ENCODE measurements at places on chromosomes 13 and 19.
A peak's percentile ranks its signal among the peaks of the same experiment; 100 is the strongest.

- DNase-seq, result no peak
These were observed 49.9 kb downstream of the UGGT2 start for GRCh38 chr13:96003304-96003703.

DNA sequence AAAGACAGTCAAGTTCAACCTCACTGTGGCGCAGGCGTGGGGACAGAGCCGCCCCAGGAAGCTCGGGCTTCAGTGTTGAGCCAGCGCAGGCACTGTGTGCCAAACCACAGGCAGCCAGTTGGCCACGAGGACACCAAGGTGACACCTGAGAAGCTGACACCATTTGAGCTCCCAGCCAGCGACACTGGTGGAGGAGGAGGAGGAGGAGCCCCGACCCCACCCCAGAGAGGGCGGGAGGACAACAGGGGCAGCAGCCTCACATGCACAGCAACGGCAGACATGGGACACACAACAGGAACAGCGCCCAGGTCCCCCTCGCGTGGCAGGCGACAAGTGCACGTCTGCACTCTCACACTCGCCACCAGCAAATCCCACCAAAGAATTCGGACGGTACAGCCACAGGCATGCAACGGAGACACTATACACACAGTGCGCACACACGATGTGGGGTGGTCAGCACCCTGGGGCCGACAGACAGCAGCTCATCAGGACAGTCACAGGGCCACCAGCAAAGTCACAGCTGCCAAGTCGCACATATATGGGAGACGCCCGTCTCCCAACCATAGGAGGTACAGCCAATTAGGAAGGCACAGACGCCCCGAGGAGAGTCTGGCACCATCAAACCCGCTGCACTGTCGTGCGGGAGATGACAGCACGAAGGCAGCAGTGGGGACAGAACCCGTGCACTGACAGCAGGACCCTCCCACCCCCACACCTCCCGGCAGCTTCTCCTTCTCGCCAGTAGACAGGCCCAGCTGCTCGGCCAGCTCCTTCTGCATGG is 3.4 kb downstream of the EIF3G start:
- no peak for DNase-seq

GRCh38 chr19:645912-646778 is 6.5 kb downstream of the FGF22 start:
- no peak for DNase-seq

DNA sequence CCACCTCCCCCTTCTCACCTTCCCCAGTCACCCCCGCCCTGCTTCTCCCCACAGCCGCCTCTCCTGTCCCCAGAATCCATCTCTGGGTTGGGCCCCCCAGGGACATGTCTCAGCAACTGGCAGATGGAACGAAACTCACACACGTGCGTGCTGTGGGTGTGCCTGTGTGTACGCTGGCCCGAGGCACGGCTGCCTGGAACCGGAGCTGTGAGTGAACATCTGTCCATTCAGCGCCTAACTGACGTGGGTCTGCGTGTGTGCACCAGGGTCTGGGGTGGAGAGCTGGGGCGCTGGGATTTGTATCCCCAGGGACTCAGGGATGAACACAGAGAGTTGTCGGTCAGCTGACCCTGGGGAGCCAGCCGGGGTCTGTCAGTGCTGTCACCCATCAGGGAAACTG is 752 bp upstream of the HAS1 start:
- DNase-seq, result no peak

DNA sequence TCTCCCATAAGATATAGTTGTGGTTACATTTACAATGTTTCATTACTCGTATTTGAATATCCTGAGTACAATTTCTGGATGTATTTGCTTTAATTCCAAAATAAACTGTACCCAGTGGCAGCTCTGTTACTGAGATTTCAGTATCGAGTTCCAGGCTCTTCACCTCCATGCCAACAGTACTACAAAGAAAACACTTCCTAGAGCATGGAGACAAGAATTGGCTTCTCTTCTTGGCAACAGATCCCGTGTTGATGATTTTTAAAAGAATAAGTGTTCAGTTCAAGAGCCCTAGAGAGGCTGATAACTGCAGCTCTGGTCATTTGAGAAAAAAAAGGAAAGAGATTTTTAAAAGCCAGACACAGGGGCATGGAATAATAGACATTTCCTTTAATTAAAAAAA is 302.8 kb downstream of the EFNB2 start:
- no peak for DNase-seq

DNA sequence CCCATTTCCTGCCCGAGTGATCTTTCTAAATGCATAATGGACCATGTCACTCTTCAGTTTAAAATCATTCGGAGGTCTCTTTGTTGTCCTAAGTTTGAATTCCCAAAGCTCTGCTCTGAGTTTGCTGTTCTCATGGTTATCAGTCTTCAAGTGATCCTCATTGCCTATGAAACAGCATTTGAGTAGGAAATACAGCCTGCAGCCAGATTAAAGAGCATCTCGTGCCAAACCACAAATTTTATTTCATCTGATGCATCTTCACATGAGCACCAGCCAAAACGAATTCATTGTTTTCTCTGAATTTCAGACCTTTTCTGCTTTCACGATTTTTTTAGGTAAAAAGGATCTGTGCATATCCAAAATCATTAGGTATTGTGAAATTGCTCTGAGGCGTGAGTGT is 299.6 kb downstream of the TDRD3 start:
- no peak for DNase-seq

GRCh38 chr13:26678330-26678729 is 82.3 kb downstream of the GPR12 start:
- DNase-seq, result no peak

GRCh38 chr19:32543115-32543900 is 37.7 kb upstream of the PDCD5 start:
- no peak for DNase-seq

DNA sequence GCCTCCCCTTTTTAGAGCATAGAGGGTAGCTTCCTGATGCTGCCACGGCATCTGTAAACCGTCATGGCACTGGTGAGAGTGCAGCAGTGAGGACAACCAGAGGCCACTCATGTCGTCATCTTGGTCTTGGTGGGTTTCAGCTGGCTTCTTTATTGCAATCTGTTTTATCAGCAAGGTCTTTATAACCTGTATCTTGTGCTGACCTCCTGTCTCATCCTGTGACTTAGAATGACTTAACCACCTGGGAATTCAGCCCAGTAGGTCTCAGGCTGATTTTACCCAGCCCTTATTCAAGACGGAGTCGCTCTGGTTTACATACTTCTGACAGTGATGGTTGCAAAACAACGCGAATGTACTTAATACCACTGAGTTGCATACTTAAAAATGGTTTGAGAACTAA is 14.4 kb upstream of the FBN3 start:
- no peak for DNase-seq

GRCh38 chr13:44932850-44933251 is 56.4 kb downstream of the NUFIP1 start:
- peak; percentile 37 for DNase-seq

- no peak for DNase-seq
These were observed 21.1 kb downstream of the PRR36 start for GRCh38 chr19:7852851-7853769.

DNA sequence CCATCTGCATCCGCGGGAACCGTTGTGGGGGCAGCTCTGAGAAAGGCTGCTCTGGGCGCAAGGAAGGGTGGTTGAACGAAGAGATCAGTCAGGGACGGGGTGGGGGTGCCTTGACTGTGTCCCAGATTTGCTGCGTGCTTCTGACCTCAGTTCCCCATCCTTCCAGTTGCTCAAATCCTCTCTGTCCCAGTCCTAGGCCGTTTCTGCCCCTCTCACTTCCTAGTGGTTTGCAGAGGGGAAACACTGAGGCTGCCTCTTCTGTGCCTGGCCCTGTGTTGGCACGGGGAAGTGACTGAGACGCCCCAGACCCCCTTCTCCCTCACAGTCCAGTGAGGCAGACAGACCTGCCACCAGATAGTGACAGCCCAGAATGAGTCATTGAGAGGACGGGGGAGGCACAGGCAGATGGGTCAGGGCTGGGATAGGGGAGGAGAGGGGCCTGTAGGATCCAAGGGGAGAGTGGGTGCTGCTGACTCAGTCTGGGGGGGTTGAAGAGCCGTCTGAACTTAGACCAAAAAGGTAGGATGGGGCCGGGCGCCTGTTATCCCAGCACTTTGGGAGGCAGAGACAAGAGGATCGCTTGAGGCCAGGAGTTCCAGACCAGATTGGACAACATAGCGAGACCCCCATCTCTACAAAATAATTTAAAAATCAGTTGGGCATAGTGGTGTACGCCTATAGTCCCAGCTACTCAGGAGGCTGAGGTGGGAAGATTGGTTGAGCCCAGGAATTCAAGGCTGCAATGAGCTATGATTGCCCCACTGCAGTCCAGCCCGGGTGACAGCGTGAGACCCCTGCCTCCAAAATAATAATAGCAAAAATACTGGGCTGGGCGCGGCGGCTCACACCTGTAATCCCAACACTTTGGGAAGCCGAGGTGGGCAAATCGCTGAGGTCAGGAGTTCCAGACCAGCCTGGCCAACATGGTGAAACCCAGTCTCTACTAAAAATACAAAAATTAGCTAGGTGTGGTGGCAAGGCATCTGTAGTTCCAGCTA is 26.5 kb downstream of the NUMBL start:
- DNase-seq, result no peak

GRCh38 chr13:100848304-100848703 is 173.7 kb upstream of the TMTC4 start:
- no peak for DNase-seq

DNA sequence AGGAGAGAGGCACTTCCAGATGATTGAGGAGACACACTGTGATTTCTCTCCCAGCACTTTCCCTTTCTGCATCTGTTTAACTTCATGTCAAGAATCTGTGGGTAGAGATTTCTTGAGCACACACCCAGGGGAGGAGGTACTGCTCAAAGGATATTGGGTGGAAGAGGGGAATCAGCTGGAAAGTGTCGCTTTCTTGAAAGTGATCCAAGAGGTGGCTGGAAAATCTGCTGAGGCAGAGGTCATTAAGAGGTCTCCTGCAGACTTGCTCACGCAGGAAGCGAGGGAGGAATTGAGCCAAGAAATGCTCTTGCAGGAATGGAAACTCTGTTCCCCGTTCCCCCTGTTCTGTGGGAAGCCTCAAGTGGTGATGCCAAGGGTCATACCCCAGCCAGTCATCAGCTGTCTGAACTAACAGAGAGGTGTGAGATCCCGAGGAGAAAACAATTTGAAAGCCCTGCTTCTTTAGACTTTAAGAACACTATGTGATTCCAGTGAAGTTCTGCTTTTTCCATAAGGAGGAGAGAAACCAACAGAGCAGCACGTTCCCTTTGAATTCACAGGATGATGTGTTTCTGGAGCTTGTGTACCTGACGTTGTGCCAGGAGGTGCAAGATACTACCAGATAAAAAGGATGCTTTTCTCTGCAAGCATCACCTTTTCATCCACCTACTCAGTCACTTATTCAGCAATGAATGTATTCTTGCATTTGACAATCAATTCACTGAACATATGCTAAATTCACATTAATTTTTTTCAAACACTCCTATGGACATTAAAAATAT is 163.4 kb upstream of the GPR12 start:
- no peak for DNase-seq

GRCh38 chr19:13401388-13401787 is 104.9 kb downstream of the CACNA1A start:
- no peak for DNase-seq

- no peak for DNase-seq
These were observed 26.7 kb downstream of the ZNF728 start for GRCh38 chr19:22976248-22976647.

DNA sequence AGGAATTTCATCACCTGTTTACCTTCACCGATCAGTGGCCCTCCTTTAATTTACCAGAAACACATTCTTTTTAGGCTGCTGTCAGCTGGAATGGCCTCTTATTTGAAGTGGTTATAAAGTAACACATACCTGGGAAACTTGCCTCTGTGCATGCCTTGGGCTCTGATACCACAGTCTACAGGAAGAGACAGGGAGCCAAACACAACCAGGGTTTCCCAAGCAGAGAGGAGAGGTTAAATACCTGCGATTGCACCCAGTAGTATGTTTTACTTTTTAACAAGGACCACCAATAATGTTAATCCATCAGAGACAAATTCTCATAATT is 444.0 kb upstream of the SGCG start:
- DNase-seq, result no peak

- no peak for DNase-seq
These were observed 35.2 kb downstream of the C13orf46 start for GRCh38 chr13:113938716-113939115.

DNA sequence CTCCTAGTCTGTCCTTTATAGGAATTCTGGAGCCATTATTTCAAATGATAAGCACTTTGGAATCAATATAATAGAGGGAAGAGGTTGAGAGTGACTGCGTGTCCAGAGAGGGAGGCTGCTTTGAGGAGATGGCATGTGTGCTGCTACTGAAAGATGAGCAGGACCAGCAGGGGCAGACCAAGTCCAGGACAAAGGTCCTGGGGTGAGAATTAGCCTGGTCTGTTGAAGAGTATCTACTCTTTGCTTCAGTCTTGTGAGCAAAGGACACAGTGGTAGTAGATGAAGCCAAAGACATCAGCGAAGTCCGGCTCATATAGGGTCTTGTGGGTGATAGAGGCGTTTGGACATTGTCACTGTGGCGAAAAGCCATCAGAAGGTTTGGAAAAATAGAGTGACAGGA is 21.1 kb downstream of the SGCG start:
- DNase-seq, result no peak

DNA sequence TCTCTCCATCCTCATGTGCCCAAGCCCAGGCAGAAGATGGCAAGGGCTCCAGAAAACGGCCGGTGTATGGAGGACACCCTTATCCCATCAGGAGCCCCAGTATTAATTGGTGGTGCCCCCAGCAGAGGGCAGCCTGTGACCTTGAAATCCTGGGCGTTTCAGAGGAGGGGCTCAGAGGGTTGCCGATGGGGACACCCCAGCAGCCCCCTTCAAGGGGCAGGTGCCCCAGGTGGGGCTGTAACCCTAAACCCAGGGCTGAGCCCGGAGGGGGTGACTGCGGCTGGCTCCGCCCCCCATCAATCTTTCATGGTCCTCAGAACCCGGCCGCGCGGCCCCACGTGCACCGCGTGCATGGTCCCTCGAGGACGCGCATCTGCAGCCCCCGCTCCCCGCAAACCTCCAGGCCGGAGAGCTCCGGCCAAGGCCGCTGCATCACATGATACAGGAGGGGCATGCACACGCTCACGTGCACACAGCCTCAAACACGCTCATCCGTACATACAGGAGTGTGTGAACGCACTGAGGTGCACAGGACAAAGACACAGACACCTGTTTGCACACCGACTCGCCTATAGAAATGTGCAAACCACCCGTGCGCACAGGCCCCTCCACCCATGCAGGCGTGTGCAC is 949 bp downstream of the RAB3A start:
- no peak for DNase-seq

- no peak for DNase-seq
These were observed 115.0 kb upstream of the CLDN10 start for GRCh38 chr13:95437561-95437960.

- no peak for DNase-seq
These were observed 5.2 kb upstream of the LMNB2 start for GRCh38 chr19:2461751-2462634.

Measured in smooth muscle cell of the brain vasculature (primary cell).